ENCODE measurements at places on chromosomes 4 and X.
A peak's percentile ranks its signal among the peaks of the same experiment; 100 is the strongest.

- DNase-seq: no peak
Observed at GRCh38 chrX:69021141-69021960, 143.9 kb downstream of the PJA1 start.

DNA sequence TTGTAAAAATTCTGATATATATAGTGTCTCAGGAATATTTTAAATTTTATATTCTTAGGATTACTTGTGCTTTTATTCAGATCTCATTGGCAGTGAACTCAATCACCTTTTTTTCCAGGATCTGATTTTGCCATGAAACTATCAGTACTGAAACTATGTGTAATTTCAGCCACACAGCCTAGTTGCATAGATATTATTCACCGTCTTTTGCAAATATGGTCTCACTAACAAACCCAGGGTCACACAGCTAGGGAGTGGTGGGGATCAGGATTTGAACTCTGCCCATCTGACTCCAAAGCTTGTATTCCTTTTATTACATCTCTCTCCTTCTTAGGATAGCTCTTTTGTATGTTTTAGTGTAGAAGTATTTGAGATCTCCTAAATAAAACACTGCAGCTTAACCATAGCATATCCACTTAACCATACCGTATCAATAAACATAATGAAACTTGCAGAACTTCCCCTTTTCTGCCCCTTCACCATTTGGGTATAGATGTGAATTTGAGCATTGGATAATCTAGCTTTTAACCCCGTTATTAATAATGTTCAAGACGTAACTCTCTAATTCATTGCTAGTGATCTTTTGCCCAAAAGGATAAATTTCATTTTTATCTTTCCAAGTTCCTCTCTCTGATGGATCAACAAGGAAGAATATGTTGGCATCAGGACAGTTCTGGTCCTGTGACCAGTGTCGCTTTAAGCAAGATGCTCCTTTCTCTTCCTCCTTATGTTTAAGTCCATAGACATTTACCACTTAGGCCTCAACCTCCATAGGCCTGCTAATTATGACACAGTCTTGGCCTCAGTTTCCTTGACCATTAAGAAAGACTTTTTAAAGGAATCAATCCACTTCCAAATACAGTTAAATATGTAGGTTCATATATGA is 74.6 kb downstream of the RAPGEF2 start:
- no peak for DNase-seq

GRCh38 chr4:52657618-52658501 is 1.2 kb downstream of the USP46 start:
- DNase-seq: no peak

- no peak for DNase-seq
Observed at GRCh38 chr4:154044742-154045485, 256.0 kb upstream of the SFRP2 start.

DNA sequence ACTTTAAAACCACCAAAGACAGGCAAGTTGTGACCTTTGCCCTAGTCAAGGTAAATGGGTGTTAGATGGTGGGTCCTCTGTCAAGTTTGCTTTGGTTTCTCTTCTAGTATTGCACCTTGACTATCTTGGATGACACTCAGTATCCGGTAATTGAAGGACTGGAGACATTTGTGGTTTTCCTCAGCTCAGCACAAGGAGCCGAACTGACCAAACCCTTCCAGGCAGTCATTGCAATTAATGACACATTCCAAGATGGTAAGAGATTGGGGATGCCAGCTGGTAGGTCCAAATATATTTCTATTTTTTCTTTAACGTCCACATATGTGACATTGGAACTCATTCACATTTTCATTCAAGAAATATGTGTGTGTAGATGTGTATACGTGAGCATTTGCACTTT is 69.3 kb upstream of the ANXA3 start:
- no peak for DNase-seq

DNA sequence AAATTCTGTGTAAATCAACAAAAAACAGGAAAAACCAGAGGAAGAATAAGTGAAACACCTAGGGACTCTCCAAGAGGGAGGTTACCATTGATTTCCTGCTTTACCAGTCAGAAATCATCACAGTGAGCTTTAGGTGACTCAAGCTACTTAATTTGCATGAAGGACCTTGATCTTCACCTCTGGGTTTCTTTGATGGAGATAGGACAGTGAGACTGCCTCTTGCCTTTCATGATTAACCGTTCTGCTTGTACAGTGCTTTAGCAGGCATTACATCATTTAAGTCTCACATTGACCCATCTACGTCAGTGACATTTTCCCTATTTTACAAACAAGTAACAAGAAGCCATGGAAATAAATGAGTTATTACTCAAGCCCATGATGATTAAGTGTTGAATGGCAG is 3.4 kb upstream of the GK start:
- DNase-seq: no peak

GRCh38 chr4:146637621-146638332 is 916 bp upstream of the POU4F2 start:
- no peak for DNase-seq

DNA sequence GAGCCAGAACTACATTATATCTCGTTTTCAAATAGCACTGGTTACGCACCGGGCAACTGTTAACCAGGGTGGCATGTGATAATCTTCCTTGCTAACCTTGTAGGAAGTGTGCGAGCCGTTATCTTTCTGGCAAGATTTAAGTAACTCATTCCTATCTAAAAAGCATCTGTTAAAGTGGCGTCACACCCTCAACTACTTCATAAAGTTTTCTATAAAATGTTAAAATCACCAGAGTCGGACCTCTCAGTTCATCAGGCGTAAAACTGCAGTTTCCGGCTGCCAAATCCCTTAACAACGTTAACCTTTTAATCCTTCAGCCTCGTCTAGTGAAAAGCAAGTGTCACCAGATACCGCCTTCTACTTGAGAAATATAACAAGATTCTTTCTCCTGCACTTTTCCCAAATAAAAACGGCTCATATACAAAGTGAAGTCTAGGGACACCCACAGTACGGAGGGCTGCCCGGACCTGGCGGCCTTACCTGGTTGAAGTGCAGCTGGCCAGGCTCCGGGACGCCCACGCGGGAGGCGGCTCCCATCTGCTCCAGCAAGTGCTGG is 1.2 kb downstream of the SLC39A8 start:
- no peak for DNase-seq

DNA sequence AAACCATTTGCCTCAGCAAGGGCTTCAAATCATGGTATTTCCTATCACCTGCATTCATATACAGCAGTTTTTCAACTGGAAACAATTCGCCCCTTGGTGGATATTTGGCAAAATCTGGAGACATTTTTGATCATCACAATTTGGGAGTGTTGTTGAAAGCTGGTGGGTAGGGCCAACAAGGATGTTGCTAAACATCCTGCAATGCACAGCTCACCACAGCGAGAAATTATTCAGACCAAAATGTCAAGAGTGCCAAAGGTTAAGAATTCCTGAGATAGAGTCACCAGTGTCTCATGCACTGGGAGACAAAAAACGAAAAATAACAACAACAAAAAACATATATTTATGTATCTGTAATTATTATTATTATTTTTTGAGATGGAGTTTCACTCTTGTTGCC is 435.2 kb upstream of the CTSO start:
- DNase-seq: no peak

- no peak for DNase-seq
Observed at GRCh38 chr4:13081830-13082229, 402.3 kb downstream of the RAB28 start.

GRCh38 chrX:124827258-124827845 is 481.0 kb downstream of the SH2D1A start:
- no peak for DNase-seq

GRCh38 chr4:48570646-48571220 is 80.7 kb downstream of the ZAR1 start:
- no peak for DNase-seq

DNA sequence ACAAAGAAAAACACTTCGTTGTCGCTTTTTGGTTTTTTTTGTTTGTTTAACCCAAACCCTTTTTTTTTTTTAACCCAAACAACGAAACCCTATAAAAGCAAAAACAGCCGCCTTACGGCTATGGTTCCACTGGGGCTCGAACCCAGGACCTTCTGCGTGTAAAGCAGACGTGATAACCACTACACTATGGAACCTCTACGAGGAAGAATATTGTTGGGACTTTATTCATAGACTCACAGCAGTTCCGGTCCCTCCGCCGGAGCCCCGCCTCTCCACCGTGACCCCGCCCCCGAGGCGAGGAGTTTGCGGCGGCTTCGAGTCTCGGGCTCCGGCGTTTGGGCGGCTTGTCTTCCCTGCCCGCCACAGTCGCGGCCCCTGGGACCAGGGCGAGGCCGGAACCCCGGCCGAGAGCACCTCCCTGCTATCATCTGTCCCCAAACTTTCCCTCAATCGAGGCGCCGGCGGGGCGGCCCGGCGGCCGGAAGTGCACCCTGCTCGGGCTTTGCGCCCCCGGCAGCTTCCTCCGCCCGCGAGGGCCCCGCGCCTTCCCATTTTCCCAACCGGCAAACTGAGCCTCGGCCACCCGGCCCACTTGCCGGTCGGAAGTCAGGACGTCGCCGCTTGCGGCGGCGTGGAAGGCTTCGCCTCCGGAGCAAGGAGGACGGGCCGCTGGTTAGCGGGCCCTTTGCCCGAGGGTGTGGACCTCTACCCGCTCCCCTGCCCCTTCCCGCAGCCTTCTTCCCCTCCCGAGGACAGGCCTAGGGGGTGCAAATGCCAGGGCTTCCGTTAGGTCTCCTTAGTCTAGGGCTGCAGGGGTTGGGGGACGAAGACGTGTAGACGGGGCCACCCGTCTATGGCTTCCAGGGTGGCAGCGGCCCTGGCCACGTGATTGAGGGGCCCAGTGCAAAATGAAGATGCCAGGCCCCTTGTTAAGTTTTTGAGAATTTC is 3.2 kb upstream of the RS1 start:
- peak; percentile 78 for DNase-seq

DNA sequence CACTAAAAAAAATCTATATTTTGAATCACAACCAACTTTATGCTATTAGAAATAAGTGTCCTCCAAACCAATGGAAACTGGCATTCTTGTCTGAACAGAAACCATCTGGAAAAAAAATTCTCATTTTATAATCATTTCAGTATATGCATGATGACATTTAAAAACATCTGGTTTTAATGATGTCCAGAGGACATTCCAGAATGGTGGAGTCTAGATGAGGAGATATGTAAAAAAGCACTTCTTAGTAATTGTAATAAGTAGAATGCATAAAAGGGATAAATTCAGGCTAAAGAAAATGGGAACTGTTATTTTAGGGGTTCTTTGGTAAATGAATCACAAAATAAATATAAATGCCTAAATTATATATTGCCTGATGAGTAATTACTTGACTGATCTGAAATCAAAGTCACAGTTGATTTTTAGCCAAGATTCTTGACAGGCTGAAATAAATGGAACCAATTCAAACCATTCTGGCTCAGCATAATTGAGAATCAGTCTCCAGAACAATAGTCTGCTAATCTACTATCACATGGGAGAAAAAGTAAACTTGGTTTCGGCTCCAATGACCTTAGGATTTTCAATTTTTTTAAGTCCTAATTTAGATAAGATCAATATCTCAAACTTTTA is 636.6 kb downstream of the FAT4 start:
- DNase-seq: no peak

DNA sequence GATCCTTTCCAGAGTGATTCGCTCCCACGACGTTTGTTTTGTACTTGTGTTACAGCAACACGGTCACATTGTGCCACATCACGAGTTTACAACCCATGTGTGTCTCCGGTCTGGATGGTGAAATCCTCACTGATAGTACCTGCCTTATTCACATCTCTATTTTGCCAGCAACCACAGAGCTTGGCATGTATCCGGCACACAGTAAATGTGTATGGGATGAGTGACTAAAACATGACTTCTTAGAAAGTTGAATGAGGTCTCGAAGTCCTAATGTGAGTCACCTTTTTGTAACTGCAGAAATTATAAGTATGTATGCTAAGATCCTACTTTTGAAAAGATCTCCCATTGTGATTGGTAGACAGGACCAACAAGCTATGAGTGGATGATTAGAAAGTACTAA is 7.5 kb downstream of the STOX2 start:
- no peak for DNase-seq

DNA sequence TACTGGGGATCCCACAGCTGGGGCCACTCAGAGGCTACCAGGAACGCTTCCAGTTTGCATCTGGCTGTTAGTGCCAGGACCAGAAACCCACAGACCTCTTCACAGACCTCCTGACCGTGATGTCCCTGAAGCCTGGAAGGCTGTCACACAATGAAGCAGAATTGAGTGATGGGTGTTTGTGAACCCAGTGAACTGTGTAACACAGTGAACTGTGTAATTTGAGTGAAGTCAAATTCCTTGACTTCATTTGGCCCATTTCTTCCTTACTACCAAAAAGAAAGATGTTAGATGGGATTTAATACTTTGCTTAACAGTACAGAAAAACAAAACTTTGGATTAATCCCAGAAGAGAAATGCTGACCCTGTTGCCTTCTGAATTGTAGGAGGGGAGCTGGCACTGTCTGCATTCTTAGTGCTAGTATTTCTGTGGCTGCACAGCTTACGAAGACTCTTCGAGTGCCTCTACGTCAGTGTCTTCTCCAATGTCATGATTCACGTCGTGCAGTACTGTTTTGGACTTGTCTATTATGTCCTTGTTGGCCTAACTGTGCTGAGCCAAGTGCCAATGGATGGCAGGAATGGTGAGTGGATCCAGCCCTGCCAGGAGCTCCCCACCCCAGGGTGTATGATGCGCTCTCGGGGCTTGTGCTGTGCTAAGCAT is 17.8 kb downstream of the SRD5A3 start:
- DNase-seq: no peak

DNA sequence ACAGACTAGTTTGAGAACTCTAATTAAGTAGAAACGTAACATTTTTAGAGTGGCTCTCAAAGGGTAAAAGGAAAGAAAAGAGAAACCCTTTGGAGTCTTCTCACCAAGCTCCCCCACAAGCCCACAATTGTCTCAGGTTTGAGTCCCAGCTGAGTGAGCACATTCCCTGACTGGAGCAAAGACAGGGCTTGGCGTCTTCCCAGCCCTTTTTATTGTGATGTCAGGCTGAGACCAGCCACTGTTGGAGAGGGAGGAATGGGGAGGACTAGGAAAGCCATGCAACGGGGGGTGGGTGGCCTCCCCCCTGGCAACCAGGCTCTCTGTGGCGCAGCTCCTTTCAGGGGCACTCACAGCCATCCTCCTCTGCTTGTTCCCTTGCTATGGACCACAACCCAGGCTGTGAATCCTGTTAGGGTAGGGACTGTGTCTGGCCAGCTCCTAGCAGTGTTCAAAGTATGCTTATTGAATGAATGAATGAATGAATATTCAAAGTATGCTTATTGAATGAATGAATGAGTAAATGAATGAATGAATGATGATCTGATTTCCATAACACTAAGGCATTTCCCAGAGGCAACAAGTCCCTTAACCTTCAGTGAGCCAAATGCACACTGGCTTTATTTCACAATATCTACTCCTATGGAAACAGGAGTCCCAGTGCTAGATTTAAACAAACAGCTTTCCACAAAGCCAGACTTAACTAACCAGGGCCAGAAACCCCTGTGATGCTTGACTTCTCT is 413.3 kb downstream of the MID1IP1 start:
- no peak for DNase-seq

- no peak for DNase-seq
Observed at GRCh38 chrX:137574784-137575293, 8.9 kb downstream of the ZIC3 start.

- no peak for DNase-seq
Observed at GRCh38 chr4:86014599-86014998, 345.3 kb downstream of the MAPK10 start.

- peak; percentile 73 for DNase-seq
Observed at GRCh38 chr4:123351713-123352112, 44.9 kb upstream of the SPRY1 start.
